ENCODE measurements at places on chromosomes 7 and 10.

GRCh38 chr7:155764438-155764793 is 47.8 kb downstream of the SHH start:
- DNase-seq, result no peak

DNA sequence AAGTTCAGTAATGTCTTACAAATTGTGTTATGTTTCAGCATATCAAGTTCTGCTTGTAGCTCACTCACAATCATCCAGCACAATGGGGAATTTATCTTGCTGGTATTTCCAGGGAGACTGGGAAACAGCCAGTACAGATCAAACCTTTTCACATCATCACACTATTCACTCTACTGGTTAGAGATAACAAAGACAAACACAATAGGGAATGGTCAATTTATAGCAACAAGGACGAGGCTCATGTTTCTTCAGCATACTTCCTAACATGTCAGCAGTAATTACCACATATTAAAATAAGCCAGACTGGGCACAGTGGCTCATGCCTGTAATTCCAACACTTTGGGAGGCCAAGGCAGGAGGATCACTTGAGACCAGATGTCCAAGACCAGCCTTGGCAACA is 38.3 kb downstream of the TOMM7 start:
- DNase-seq, result no peak

DNA sequence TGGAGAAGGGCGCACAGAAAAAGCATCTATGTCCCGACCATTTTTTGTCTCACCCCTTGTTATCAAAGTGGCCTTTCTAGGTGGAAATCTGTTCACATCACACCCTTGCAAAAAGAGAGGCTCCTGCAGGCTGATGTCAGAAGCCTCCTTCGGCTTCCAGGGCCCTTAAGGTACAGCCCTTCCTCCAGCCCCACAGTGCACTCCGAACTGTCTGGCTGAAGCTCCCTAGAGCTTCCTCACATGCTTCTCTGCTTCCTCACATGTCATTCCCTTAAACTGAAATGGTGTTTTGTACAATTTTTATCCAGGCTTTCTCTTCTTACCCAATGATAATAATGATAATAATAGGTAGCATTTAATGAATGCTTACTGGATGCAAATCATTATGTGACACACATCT is 210.3 kb downstream of the INHBA start:
- DNase-seq, result no peak

DNA sequence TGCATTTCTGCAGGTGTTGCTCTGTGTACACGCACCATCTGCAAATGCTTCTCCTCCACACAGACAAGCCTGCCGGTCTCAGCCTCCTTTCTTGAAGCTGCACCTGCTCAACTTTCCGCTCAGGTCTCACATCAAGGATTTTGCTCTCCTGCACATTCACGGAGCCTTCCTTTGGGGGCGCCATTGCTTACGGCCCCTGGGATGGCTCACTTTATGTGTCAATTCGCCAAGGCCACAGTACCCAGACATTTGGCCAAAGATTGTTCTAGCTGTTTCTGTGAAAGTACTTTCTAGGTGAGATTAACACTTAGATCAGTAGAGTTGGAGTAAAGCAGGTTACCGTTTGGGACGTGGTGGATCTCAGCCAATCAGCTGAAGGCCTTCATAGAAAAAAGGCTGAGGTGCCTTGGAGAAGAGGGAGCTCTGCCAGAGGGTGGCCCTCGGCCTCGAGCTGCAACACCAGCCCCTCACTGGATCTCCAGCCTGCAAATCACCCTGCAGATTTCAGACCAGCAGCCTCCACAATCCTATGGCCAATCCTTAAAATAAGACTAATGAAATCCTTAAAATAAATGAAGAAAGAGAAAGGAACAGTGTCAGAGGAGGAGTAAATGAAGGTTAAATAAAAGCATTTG is 39.9 kb upstream of the PPP2R2D start:
- no peak for DNase-seq

DNA sequence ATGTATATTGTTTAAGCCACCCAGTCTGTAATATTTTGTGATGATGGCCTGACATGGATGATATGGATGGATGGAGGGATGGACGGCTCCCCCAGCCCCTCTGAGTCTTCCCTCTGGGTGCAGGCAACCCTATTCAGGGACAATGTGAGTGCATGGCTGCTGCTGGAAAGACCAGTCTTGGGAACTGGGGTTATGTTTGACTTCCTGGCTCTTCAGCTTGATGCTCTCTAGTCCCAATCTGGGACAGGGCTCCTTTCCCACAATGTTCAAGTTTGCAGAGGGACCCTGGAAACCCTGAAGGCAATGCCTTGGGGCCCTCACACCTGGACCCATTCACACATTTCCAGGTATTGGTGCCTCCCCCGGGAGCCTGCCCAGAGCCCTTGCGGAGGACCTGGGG is 52.3 kb upstream of the RET start:
- DNase-seq, result no peak

- DNase-seq, result no peak
These were observed 221.8 kb upstream of the KLF6 start for GRCh38 chr10:4006858-4007257.

DNA sequence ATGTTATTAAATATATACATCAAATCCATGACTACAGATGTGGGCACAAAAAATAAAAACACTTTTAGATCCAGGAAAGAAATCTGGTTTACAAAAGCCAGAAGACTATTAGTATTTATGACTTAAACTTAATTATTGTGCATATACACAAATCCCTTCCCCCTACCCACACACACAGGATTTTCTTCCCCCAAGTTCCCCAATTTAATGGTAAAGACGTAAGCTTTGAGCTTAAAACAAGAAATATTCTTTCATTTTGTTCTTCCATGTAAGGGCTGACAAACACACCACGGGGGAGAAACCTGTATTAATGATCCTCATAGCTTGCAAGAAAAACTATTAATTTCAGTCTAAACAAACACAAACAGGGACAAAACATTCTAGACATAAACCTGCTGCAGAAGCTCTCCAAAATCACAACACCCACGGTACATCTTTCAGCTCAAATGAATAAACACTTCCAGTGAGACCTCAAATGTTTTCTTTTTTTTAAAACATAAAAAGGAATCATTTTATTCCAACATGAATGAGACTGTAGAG is 28.5 kb downstream of the OSBPL3 start:
- no peak for DNase-seq

GRCh38 chr7:130956417-130957136 is 222.6 kb upstream of the KLF14 start:
- no peak for DNase-seq

GRCh38 chr10:91665842-91666241 is 33.0 kb upstream of the PPP1R3C start:
- no peak for DNase-seq

DNA sequence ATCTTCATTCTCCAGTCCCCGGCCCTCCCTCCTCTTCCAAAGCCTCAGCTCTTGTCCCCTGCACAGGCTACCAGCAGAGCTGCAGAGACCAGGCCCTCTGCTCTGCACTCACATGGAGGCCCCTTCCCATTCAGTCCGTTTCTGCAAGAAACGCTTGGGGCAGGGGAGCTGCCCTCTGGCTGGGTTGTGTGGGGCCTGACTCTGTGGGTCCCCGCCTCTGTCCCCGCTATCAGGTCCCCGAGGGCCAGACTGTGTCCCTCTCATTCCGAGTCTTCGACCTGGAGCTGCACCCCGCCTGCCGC is 1.5 kb downstream of the PCOLCE start:
- DNase-seq, result no peak

DNA sequence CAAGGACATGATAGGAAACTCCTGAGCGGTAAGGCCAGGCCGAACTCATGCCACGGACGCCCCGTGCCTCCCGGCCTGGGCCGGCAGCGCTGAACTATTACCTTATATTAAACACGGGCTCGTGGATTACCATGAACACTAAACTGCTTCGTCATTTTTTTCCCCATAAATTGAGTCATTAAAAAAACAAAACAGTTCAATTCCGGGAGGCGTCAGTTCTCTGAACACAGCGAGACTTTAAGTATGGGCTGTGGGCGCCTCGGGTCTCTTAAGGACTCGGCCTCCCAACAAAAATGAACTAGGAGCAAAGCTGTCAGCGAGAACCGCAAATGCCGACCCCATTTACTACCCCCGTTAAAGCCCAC is 519 bp downstream of the PITRM1 start:
- DNase-seq, result no peak

GRCh38 chr10:46556515-46557318 is at the start of gene GPRIN2:
TSS of gene GPRIN2 (minus strand) at chr10:46556658. CDS start at chr10:46550736, 5,922 bp downstream.
- no peak for DNase-seq

DNA sequence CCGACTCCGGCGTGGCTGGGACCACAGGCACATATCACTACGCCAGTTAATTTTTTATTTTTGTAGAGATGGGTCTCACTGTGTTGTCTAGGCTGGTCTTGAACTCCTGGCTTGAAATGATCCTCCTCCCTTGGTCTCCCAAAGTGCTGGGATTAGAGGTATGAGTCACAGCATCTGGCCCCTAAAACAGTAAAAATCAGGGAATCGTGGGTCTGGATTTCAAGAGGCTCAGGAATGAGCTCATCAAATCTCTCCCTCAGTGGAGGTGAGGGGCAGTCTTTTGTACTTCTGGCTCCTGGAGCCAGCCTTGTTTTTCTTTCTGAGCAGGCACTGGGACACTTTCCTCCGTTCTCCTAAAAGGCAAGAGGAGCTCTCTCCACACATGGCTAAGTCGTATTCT is 32.1 kb upstream of the RHEB start:
- DNase-seq, result no peak

- no peak for DNase-seq
These were observed 42.1 kb upstream of the EMX2 start for GRCh38 chr10:117500456-117500855.

DNA sequence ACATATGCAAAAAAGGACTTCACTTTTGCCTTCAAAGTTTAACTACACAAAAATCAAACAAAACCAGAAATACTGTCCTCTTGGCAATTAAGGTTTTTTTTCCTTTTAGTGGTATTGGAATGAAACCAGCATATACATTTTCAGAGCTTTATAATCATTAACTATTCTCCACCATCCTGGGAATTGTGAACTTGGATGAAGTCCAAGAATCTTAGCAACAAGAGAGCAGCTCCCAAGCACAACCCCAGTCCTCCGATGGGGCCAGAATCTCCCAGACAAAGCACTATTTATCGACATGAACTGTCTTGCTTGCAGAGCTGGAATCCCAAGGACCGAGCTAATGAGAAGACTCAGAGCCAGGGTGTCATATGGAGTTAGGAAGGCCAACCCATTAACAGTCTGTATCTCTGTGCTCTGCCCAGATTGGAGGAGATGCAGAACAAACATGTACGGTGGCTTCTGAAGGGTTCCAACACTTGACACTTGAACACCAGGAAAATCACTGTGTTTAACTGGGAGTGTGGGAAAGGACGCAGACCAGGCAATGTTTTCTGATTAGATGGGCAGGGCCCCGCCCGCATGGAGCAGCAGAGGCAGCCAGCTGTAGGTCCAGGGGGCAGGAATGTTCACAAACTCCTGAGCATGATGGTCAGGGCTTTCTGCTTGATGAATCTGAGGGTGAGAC is 35.5 kb downstream of the PPP1R3C start:
- DNase-seq, result no peak

DNA sequence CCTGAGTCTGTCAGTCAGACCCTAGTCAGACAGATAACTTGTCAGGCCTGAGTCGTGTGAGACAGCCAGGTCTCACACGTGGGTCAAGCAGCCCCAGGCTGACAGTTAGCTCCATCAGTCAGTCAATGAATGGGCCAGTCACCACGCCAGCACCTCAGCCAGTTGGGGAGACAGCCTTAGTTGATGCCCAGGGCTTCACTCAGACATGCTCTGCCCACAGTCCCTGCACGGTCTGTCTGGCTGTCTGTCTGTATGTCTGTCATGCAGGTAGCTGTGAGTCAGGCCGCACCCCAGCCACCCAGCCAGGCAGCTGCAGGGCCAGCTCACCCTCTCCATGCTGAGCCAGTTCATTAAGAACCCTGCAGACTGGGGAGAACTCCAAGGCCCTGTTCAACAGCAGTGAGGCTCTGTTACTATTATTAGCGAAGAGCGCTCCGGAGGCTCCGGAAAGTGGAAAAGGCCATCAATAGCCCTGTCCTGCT is 141.1 kb upstream of the PCBD1 start:
- DNase-seq, result no peak

GRCh38 chr10:46528675-46529615 is 27.5 kb downstream of the GPRIN2 start:
- DNase-seq, result no peak

- no peak for DNase-seq
These were observed 134.6 kb downstream of the ZNF438 start for GRCh38 chr10:30897048-30897447.

DNA sequence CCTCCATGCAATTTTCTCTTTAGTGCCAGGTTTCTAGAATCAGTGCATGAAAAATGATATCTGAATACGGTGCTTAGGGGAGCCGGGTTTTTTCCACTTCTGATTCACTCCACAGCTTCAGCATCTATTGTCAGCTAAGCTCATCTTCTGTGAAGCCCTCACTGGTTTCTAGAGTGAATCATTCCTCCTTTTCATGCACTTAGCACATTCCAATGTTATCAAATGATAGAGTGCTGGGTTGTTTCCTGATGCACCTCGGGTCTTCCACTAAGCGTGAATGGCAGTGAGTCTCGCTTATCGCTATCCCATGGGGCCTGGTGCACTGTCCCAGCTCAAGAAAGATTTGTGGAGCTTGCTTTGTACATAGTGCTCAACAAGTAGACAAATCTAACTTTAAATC is 170.9 kb upstream of the RHEB start:
- no peak for DNase-seq

GRCh38 chr10:72109636-72110157 is 21.3 kb upstream of the SPOCK2 start:
- no peak for DNase-seq

- DNase-seq, result no peak
These were observed 50.4 kb upstream of the MSMB start for GRCh38 chr10:46096446-46096845.

DNA sequence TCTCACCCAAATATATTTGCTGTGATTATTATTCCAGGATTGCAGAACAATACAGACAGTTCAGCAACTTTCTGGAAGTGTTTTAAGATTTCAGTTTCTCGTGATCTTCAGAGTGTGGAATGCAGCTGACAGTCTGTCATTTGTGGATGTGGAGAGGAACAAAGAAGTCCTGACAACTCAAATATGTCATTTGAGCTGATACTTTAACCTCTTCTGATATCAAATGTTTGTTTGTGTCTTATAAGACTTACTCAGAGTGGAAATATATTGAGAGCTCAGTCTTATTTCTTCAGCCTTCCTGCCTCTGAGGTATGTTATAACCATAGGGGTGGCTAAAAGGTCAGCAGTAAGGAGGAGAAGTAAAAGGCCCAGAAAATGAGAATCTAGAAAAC is 96.4 kb downstream of the OSBPL3 start:
- no peak for DNase-seq

- DNase-seq, result no peak
These were observed 36.1 kb upstream of the ZNF736 start for GRCh38 chr7:64277630-64278029.

GRCh38 chr10:11147722-11148121 is 130.1 kb downstream of the CELF2 start:
- no peak for DNase-seq

- DNase-seq, result no peak
These were observed 42.2 kb downstream of the AHR start for GRCh38 chr7:17340655-17341054.
